ENCODE measurements at places on chromosomes 7 and 10.

GRCh38 chr7:131105294-131105798, 222.3 kb upstream of the MKLN1 start:
- DNase-seq = no peak

DNA sequence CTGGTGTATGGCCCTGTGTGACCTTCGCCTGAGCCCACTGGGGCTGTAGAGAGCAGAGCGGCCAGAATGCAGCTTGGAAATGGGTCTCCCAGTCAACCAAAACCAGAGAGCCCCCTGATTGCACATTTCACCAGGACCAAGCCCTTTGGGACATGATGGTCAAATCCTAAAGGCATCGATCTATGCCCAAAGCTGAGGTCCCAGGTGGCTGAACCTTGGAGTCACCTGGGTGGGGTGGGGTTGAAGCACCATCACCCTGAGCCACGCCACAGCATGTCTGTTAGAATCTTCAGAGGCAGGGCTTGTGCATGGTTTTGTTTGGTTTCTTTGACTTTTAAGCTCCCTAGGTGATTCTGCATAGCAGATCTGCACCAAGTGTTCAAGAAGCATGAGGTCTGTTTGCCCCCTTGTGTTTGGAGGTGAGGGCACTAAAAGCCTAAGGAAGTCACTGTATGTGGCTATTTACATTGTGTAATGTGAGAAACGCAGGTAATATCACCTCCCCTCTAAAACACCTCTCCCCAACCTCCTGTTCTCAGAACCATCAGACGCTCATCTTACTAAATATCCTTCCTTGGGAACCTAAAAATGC, 9.6 kb downstream of the PKD1L1 start:
- DNase-seq = no peak

- no peak for DNase-seq
These were observed 627.9 kb downstream of the PARD3 start for GRCh38 chr10:34187201-34187600.

- no peak for DNase-seq
These were observed 79.0 kb upstream of the PLXNA4 start for GRCh38 chr7:132655131-132655727.

DNA sequence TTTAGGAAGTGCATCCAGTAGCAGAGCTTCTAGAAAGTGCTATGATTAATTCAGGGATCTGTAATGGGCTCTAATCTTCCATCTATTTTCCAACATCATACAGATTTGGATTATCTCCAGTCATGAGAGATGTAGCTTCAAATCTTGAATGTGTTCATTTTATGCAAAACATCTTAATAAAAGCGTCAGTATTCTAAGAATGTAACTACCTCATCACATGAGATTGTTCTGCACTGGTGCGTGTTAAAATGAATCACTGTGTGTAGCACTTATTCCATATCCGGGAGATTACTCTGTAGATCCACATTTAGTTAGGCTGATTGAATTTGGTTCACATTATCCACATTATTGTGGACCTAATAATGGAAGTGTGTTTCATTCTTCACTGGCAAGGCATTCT, 344.9 kb upstream of the CHRM2 start:
- no peak for DNase-seq

GRCh38 chr10:128963211-128964099, 503.6 kb upstream of the MGMT start:
- DNase-seq = no peak

- no peak for DNase-seq
These were observed 59.7 kb upstream of the RAB11FIP2 start for GRCh38 chr10:118106426-118106825.

DNA sequence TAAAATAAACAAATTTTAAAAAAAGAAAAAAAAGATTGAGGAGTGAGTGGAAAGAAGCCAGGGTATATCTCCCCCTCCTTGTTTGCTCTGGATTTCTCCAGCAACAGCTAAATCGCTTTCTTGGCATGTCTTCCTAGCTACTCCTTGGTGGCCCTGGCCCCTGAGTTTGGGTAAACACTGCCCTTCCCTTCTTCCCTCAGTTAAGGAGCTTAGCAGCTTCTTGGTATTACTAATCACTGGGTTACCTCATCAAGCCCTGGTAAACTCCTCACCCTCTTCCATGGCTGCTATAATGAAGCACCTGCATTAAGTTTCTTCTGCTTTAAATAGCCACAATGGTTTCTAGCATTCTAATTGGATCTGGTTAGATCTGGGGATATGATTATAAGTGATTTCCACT, 269.8 kb downstream of the FZD1 start:
- DNase-seq = no peak

DNA sequence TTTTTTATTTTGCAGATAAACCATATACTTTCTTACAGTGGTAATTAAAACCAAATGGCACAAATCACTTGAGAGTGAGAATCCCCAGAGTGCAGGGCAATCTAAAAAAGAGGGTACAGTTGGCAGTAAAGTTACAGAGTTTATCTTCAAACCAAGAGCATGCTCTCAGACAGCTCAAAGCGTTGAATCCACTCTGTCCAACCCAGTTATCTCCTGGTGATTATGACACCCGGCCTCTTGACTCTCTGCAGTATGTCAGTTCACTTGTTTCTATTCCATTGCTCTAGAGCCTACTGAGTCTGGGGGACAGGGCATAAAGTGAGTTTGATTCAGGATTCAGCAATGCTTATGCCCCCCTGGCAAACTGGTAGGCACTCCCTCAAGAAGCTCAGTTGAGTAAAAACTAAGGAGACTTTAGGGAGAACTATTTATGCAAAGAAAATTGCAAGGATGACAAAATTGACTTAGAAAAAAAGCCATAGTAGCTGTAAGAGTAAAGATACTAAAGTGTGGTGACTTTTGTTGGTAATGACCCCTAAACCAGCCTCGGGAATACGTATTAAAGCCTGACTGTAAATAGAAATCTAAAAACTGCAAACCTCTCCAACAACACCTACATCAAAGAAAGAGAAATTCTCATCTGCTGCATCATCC, 55.5 kb downstream of the COL1A2 start:
- DNase-seq = no peak

GRCh38 chr10:131891196-131891928, 9.4 kb upstream of the PPP2R2D start:
- no peak for DNase-seq

- no peak for DNase-seq
These were observed 119.5 kb upstream of the PRSS1 start for GRCh38 chr7:142629588-142630260.

- no peak for DNase-seq
These were observed 1326.3 kb downstream of the XPNPEP1 start for GRCh38 chr10:108597031-108597430.

DNA sequence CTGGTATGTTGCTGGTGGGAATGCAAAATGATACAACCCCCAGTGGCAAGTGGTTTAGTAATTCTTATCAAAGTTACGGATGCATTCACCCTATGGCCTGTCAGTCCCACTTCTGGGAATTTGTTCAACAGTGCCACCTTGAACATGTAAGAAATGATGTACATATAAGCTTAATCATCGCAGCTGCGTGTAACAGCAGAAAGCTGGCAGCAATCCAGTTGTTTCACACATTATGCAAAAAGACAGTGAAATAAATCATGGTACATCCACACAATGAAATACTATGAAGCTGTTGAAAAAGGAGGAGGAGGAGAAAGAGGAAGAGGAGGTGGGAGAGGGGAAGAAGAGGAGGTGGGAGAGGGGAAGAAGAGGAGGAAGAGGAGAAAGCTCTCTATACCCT, 76.2 kb upstream of the MYL10 start:
- no peak for DNase-seq

GRCh38 chr10:77290528-77291155, 347.0 kb downstream of the KCNMA1 start:
- DNase-seq = no peak

DNA sequence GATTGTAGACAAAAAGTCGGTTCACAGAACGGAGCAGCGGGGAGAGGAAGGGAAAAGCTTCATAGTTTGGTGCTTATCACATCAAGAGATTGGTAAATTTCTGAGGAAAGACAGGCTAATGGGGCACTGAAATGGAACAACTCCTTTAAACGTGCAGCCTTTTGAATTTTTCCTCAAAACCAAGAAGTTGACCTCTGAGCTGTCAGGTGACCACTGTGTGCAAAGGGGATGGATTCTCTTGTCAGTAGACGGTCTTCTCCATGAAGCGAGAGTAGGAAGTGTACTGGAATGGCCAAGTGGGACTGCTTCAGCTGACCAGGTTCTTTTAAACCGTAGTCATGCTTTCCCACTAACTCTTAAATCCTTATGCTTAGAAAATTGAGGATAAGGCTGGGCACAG, 11.2 kb upstream of the ZSCAN21 start:
- DNase-seq = no peak

GRCh38 chr7:50610521-50611277, 45.5 kb upstream of the DDC start:
- DNase-seq = no peak

- no peak for DNase-seq
These were observed 10.3 kb downstream of the SLC13A4 start for GRCh38 chr7:135717693-135718092.

GRCh38 chr10:13400196-13400965, 52.3 kb upstream of the SEPHS1 start:
- DNase-seq = no peak

- no peak for DNase-seq
These were observed 649.1 kb downstream of the TNS3 start for GRCh38 chr7:46932676-46933424.

DNA sequence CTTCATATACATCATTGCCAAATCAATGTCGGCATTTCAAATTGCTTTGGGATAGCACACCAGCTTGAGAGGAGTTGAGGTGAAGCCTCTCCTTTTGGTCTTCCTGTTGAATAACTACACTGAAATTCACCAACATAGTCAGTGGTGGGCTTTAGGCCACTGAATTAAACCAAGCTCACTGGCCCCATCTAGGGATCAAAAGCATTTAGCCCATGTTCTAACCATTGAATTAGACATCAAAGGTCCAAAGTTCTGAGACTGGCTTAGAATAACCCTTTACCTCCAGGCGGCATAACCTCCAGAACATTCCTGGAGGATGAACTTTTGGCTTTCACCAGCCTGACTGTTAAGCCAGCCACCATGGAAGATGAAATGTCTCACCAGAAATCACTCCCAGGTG, 54.6 kb downstream of the BPGM start:
- DNase-seq = no peak

DNA sequence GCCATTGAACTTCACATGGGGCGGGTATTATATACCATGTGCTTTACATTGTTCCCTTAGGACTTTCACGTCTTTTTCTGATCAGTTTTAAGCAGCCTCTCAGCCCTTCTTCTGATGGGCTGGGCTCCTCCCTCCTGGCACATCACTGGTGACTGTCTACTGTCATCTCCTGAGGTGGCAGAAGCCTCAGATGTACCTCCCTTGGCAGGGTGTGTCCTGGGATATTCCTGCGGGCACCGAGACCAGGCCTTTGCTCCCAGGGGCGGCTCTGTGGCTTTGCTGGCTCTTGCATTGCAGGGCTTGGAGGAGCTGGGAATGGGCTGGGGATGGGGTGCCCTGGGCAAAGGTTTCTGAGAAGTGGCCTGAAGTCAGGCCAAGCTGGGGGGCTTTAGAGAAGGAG, 34.6 kb upstream of the GOLGA7B start:
- DNase-seq = no peak

GRCh38 chr7:42236266-42236975, 588 bp downstream of the GLI3 start:
- DNase-seq = no peak

DNA sequence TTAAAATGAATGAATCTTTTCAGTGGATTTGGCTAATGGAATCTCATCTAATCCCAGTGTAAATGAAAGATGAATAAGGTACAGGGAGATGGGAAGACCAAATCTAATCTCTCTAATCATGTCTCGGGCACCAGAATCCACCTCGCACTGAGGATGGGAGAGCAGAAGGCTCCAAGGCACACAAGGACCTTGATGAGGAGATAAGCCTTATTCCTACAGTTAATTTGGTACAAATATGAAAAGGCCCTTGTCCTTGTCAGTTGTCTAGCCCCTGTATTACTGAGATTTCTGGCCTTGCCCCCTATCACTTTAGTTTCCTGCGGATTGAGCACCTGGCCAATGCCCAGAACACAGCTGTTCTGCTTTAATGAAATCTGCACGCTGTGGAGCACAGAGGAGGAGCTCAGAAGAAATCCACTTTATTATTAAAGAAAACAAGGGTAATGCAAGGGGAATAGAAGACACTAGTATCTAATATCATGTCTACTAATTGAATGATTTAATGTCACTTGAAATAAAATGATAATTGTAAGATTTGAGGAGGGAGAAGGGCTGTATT, 321.4 kb upstream of the HGF start:
- no peak for DNase-seq

DNA sequence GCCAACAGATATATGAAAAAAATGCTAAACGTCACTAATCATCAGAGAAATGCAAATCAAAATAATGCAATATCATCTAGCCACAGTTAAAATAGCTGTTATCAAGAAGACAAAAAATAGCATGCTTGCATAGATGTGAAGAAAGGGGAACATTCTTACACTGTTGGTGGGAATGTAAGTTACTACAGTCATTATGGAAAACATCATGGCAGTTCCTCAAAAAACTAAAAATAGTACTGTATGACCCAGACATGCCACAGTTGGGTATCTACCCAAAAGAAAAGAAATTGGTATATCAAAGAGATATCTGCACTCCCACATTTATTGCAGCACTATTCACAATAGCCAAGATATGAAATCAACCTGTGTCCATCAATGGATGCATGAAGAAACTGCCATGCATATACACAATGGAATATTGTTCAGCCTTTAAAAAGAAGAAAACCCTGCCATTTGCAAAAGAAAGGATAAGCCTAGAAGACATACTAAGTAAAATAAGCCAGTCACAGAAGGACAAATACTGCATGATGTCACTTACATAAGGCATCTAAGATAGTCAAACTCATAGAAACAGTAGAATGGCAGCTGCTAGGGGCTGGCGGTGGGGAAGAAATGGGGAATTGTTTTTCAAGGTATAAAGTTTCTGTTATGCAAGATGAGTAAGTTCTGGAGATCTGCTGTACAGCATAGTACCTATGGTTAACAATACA, 107.0 kb downstream of the PTPN20 start:
- DNase-seq = no peak

DNA sequence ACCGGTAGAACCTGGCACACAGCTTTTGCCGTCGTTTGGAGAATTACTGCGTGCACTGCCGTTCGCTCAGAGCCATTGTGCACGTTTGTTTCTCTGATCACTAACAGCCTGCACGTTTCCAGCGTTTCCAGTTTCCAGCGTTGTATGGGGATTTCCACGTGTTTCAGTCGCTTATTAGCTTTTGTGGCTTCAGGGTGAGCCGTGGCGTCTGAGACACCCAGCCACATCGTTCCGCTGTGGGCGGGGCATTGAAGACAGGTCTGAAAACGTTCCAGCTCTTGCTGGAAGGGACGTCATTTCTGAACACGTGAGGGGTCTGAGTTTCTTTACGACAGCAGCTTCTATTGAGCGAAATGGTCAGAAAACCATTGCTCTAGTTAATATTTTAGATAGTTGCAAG, 164.8 kb downstream of the DNAJB6 start:
- no peak for DNase-seq

DNA sequence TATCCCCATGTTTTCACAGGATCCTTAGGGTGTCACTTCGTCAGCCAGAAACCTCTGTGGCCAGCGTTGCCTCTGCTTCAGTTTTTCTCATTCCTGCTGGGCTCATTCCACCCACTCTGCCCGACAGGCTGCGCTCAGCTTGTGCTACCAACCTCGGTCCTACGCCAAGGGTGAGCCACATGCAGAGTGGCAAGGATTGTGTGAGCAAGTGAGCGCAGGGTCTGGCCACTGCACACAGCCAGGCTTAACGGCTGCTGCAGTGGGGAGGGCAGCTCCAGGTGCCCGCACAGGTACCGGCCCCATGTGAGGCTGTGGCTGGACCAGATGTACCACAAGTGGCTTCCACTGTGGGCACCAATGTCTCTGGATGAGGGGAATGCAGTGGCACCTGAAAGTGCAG, 329.2 kb downstream of the AUTS2 start:
- DNase-seq = no peak
